ENCODE measurements at places on chromosomes 6 and 20. TPM values are rescaled to one million over a fixed set of nuclear protein-coding genes. Genes with fewer than 3 reads are reported as not detected.

Gene MAS1
- not detected for polyA plus RNA-seq

Gene ACAT2
- 34.4 TPM for polyA plus RNA-seq

Gene DNAAF9
- 1.3 TPM for polyA plus RNA-seq

Gene PGC
- not detected for polyA plus RNA-seq

Gene TSHZ2
- 0.32 TPM for polyA plus RNA-seq

Gene AURKA
- polyA plus RNA-seq, result 1.6 TPM

Gene BPIFB1
- not detected for polyA plus RNA-seq

Gene DZANK1
- polyA plus RNA-seq, result 1.2 TPM

Gene JPH2
- polyA plus RNA-seq, result not detected

Gene SNAI1
- 0.73 TPM for polyA plus RNA-seq

Gene POFUT1
- polyA plus RNA-seq, result 14.6 TPM

Gene CAPN11
- not detected for polyA plus RNA-seq

Gene MYB
- 0.36 TPM for polyA plus RNA-seq

Gene RNF182
- polyA plus RNA-seq, result not detected

Gene OPN5
- not detected for polyA plus RNA-seq

Gene MCM3
- polyA plus RNA-seq, result 59.7 TPM

Gene SLC22A16
- not detected for polyA plus RNA-seq

Gene CST4
- polyA plus RNA-seq, result not detected

Gene BCAS4
- polyA plus RNA-seq, result 66.8 TPM

Gene TRIM39
- polyA plus RNA-seq, result 15.9 TPM

Gene ELOVL5
- polyA plus RNA-seq, result 157 TPM

Gene KLHDC3
- polyA plus RNA-seq, result 89.3 TPM

Gene PFDN4
- 39.2 TPM for polyA plus RNA-seq

Gene CDS2
- polyA plus RNA-seq, result 73.4 TPM

Gene DEFB121
- polyA plus RNA-seq, result not detected

Gene LAMA2
- polyA plus RNA-seq, result 0.28 TPM

Gene PHACTR1
- 86.5 TPM for polyA plus RNA-seq

Gene TRIM31
- polyA plus RNA-seq, result not detected

Gene CCN5
- polyA plus RNA-seq, result not detected

Gene KCNS1
- polyA plus RNA-seq, result not detected

Gene WFDC2
- polyA plus RNA-seq, result not detected

Gene PMEPA1
- 12.9 TPM for polyA plus RNA-seq

Gene CITED2
- 6.0 TPM for polyA plus RNA-seq

Gene C20orf96
- polyA plus RNA-seq, result 0.40 TPM

Gene TP53TG5
- 0.16 TPM for polyA plus RNA-seq

Gene NUP43
- 9.6 TPM for polyA plus RNA-seq

Gene KCNK16
- not detected for polyA plus RNA-seq

Gene NR2E1
- not detected for polyA plus RNA-seq

Gene LHFPL5
- not detected for polyA plus RNA-seq

Gene RAET1L
- polyA plus RNA-seq, result not detected

Gene PEX7
- polyA plus RNA-seq, result 19.6 TPM

All from naive B cell (primary cell).